AG04450 (cell line): ENCODE measurements at places on chromosomes 12 and 14.

GRCh38 chr14:76490735-76491134 is 114.8 kb downstream of the ESRRB start:
- DNase-seq = no peak

GRCh38 chr14:91946622-91947474 is 646 bp downstream of the FBLN5 start:
- no peak for DNase-seq

GRCh38 chr12:60992087-60992486 is 1268.1 kb upstream of the USP15 start:
- no peak for DNase-seq

DNA sequence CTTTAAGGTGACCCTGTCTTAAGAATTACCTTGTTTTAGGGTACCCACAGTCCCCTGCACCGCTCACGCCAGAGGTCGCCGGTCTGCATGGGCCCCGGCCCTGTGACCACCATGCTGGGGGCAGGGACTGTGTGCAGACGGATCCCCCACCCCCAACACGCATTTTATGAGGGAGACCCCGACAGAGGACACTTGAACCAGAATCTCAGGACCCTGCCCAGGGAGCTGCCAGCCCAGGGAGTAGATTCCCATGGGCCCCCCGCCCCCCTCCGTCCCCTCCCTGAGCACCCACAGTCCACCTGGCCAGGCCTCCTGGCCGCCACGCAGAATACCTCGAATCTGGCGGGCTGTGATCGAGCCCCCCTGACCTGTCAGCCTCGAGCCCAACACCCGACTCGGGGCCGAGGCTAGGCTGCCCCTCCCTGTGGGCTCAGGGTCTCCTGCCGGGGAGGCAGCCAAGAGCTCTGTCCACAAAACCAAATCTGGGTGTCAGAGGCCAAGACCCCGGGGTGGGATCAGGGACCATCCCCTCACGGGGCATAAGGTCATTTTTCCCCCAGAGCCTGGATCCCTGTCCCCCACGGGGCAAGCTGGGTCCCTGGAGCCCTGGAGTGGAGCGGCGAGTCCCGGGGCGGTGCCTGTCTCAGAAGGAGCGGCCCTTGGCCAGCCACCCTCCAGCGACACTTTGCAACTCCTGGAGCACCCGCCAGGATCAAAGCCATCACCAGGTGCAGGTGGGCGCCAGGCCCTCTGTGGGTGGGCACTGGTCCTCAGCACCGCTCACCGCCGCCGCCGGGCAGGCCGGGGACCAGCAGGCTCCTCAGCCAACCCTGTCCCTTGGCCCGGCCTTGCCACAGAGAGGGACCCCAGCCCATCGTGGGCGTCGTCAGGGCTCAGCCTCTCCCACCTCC is 155.8 kb upstream of the PKP2 start:
- DNase-seq = no peak

DNA sequence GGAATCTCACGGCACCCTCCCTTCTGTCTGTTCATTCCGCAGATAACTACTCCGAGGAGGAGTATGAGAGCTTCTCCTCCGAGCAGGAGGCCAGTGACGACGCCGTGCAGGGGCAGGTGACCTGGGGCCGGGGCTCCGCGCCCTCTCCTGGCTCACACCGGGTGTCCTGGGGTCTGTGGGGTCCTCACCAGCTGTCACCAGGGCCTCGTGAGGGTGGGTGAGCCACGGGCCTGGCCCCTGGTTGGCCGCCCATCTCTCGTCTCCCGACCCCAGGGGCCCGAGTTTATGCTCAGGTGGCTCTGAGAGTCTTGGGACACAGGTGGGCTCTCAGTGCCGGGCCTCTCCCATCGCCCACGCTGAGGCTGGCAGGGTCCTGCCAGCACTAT is 30.3 kb upstream of the TEX22 start:
- no peak for DNase-seq

DNA sequence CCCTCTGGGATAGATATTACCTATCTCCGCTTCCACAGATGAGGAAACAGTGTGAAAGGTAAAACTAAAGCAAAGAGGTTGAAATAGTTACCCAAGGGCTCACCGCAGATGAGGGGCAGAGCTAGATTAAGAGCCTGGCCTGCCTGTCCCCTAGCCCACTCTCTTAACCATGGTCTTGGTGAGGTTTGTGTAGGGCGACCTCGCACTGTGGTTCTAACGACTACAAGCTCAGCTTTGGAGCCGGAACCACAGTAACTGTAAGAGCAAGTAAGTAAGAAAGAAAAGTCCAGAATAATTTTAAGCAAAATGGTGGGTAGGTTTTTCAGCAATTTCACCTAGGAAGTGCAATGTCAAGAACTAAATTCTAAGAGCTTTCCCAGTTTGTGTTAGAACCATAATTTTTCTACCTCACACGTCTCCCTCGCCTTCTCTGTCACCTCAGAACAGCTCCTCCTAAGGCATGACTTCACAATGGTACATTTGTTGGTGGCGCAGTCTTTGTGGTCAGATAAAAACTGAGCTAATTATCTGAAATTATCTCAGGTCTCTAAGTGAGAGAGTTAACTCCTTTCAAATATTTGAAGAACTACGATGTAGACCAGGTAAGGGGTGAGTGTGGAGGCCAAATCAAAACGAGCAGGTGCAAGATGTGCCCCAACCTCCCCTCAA is 64.8 kb downstream of the DAD1 start:
- no peak for DNase-seq

DNA sequence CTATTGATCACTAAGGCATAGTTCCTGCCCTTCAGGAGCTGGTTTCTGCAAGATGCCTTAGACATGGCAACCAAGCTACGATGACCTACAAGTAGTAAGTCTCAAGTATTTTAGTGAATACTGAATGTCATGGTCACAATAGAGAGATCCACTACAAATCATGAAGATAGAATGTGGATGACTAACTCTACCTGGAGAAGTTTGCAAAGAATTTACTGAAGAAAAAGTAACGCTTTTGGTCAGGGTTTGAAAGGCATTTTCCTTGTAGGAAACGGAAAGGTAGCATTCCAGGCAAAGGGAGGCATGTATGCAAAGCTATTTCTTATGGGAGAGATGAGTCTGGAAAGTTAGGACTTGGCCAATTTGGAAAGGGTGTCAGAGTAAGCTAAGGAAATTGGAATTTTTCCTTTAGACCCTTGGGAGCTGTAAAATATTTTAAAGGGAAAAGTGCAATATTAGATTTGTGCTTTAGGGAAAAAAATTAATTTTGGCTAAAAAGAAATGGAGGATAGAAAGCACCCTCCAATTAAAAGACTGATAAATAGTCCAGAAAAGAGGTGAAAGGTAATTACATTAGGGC is 377.5 kb downstream of the EGLN3 start:
- no peak for DNase-seq

- DNase-seq = no peak
Observed at GRCh38 chr12:4256043-4256826, 17.3 kb upstream of the CCND2 start.

DNA sequence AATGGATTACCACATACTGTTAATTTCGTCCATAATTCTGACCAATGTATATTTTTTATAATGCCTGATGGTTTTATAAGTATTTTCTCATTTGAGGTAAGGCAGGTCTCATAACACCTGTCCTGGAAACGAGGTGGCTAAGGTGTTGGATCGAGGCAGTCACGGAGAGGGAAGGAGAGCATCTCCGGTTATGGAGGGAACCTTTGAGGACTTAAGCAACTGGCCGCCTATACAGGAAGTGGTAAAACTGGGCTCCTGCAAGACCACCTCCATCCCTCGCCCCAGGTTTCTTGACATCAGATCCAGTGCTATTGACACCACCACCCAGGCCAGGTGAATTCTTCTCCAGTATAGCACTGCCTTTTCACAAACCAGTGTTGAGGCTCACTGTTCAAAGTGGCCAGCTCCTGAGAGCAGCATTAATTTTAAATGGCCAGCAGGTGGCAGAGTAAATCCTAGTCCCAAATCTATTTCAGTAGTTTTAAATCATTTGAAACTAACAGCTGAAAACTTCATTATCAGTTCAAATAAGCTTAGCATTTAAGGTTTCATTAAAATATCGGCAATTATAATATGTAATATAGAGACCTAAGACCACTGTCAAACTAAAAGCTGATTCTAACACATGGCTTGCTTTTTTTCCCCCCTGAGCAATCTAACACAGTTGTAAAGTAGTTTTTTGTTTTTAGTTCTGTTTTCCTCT is 100.8 kb downstream of the PPM1A start:
- DNase-seq = peak; percentile 33

DNA sequence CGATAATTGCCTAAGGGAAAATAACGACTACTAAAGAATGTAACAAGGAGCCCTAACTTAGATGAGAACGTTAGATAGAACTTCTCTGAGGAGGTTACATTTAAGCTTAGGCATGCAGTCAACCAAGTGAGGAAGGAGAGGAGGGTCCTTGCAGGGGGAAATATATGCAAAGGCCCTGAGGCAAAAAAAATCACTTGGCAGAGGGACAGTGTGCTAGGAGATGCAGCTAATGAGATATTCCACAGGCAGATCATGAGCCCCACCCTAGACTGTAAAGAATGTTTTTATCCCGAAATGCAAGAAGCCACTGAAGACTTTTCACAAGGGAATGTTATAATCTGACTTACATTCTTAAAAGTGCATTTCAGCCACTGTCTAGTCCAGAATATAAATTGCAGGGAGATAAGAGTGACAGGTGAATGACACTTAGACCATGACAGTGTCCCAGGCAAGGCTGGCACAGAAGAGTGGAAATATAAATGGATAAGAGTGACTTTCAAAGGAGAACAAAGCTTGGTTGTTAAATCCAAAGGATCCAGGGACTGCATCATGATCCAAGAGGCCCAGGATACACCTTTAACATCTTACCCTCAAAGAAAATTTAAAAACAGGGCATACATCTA is 61.0 kb downstream of the PPM1H start:
- DNase-seq = no peak

- no peak for DNase-seq
Observed at GRCh38 chr14:71702786-71703185, 229.4 kb upstream of the RGS6 start.

DNA sequence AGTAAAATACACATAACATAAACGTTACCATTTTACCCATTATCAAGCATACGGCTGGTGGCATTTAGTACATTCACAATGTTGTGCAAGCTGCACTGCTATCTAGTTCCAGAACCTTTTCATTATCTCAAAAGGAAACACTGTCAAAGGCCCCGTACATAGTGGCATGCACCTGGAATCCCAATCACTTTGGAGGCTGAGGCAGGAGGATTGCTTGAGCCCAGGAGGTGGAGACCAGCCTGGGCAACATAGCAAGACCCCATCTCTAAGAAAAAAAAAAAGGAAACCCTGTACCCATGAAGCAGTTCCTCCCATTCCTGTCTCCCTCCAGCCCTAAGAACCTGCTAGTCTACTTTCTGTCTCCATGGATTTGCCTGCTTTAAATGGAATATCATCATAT is 7.4 kb upstream of the HVCN1 start:
- no peak for DNase-seq

GRCh38 chr14:81169711-81170103 is 51.1 kb downstream of the GTF2A1 start:
- no peak for DNase-seq

- DNase-seq = no peak
Observed at GRCh38 chr14:103522649-103523574, at the start of gene CKB. TSS of gene CKB (minus strand) at chr14:103522830. CDS start at chr14:103522493, 337 bp downstream.

DNA sequence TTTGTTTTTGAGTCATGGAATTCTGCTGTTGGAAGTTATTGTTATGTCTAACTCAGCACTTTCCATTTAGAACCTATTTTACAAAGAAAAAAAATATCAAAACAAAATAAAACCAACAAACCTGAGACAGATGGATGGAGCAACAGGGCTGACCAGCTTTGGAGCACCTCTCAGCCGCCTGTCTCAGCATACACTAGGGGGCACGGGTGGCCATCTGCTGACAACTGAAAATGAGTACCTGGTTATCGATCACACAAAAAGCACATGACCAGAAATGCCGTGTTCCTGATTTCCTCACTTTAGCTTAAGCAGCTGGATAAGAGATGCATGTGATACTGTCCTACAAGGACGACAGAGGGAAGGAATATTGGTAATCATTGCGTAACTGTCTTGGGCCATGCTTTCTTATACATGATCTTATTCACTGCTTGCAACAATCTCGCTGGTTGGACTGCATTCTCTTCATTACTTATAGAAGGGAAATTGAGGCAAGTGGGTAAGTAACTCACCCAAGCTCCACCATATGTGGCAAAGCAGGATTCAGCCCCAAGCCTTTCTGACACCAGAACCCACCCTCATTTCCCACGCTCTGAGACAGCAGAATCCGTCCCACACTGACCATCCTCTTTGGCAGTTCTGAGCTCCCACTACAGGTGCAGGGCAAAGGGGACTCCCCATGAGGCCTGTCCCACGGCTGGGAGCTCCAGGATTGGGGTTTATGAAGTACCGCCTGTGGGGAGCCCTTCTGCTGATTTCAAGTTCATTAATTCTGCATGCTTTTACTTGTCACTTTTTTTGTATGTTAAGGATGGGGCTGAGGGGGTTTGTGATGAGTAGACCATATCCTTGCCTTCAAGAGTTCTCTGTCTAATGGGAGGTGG is 43.5 kb downstream of the C14orf132 start:
- DNase-seq = no peak
